ENCODE measurements at places on chromosomes 6 and 20. TPM values are rescaled to one million over a fixed set of nuclear protein-coding genes. Genes with fewer than 3 reads are reported as not detected.

GRCh38 chr6:23245572-23245971 is 676.2 kb downstream of the HDGFL1 start:
- no peak overlapping the region for H3K4me3 ChIP-seq
- no peak for DNase-seq
- H3K36me3 ChIP-seq, result no peaks in the 10 kb centered on the region
- no peak overlapping the region for H3K27ac ChIP-seq

DNA sequence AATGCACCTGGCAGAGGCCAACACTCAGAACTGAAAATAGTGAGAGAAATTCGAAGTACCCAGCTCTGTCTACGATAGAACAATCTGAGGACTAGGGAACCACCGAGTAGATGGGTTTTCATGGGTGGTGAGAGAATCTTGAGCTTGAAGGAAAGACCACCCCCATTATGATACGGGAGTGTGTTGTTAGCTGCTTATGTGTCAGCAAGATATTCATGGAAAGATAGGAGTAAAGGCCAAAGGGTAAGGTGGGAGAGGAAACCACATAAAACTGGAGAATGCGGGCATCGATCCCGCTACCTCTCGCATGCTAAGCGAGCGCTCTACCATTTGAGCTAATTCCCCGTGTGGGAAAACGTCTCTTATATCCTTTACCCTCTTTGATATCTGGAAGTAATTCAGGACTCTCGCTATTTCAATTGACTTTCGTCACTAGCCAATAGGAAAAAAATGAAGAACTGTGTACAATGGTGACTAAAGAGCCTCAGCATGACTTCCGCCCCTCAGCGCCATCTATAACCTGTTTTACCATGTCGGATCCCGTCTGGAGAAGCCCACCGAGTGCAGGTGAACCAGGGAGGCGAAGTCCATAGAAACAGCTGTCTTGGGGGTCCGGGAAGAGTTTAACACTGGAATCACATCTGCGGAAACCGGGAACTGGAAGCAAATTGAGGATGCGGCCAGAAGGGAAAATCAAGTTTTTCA is 25.0 kb upstream of the ABT1 start:
- no peaks in the 10 kb centered on the region for H3K27me3 ChIP-seq
- H3K27ac ChIP-seq, result peak overlapping the region; percentile 46
- no peaks in the 10 kb centered on the region for H3K36me3 ChIP-seq
- DNase-seq, result no peak

DNA sequence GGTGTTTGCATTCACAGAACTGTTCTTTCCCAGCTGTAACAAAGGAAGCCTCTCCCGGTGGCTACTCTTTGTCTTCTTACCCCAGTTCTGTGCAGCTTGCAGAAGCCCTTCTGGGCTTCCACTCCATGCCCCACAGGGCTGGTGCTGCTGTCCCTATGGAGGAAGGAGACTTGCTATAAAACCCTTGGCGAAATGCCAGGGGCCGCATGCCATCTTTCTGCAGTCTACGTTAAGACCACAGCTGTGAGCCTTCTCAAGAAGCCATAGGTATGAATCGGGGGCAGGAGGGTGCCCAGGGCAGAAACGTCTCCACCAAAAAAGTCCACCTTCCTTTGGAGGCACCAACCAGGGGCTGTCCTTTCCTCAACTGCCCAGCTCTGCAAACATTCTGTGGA is 60.7 kb downstream of the PRND start:
- H3K27ac ChIP-seq, result no peak overlapping the region
- DNase-seq, result no peak
- H3K36me3 ChIP-seq, result peaks cover 29% of the 10 kb centered on the region

HNF4A gene
- total RNA-seq, result not detected

DNA sequence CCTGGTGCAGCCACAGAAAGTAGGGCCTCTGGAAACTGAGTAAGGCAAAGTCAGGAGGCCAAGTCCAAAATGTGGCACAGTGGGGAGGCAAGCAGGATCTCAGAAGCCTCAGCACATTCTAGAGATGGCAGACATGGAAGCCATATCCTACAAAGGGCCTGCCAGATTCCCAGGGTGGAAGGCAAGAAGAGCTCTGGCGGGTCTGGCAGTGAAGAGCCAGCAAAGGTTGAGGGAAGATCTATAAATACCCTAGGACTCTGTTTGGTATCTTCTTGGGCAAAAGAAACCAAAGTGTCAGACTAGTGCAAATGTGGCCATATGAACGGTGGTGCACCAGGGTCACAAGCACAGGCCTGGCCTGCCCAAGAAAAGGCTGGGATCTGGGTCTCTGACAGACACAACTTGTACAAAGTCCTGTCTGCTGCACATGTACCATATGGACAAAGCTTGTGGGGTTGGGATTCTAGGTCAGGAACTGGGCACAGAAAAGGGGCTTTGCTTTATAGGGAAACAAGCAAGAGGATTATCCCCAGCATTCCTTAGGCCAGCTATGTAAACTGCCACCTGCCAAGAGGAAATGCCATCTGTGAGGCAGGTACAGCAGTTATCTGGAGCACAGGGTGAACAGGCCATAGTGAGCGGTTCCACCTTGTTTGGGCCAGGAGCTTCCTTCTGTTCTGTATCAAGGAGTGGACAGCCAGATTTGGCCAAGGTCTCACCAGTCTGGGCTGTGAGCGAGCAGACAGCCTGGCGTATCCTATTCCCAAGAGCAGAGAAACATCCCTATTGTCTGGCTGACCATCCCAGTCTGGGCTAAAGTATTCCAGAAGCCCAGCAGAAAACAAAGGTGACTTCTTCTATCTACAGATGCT is 36.3 kb upstream of the SLC4A11 start:
- H3K27ac ChIP-seq, result no peak overlapping the region
- DNase-seq, result no peak
- H3K4me3 ChIP-seq, result no peak overlapping the region

- H3K4me3 ChIP-seq, result no peak overlapping the region
- no peaks in the 10 kb centered on the region for H3K36me3 ChIP-seq
Observed at GRCh38 chr6:137910424-137910834, 43.4 kb downstream of the TNFAIP3 start.

DNA sequence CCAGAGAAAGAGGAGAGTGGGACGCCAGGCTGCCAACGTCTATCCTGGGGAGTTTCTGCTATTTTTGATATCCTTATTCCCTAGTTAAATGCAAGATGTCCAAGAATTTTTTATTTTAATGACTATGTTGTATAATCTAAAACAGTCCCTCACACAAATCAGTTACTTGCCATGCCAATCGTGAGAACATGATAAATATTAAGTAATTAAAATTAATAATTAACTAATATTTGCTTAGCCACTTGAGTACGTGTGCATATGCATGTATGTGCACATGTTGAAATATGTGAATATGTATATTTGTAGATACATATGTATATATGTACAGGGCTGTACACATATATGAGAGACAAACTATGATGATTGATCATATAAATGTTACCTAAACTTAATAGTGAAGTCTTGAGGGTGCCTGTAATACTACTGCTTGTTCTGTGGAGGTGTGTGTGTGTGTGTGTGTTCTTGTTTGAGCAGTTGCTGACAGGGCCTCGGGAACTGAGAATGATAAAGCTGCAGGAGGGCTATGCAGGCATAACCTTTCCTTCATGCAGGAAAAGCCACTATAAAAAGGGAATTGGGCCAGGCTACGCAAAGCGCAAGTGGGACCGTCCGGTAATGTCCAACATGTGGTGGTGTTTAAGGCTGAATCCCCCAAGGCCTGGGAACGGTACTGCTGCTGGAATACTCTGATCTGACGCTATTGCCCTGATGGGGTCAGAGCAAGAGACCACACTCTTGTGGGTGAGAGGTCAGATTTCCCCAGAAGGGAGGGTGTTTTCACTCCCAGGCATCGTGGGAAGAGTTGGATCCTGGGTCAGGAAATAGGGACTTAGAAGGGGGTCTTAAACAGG is 148.3 kb upstream of the TBX18 start:
- H3K27me3 ChIP-seq, result no peaks in the 10 kb centered on the region
- no peaks in the 10 kb centered on the region for H3K36me3 ChIP-seq
- no peak overlapping the region for H3K27ac ChIP-seq

RIPPLY2 gene
- not detected for total RNA-seq

THEMIS gene
- 1.6 TPM for total RNA-seq

DNA sequence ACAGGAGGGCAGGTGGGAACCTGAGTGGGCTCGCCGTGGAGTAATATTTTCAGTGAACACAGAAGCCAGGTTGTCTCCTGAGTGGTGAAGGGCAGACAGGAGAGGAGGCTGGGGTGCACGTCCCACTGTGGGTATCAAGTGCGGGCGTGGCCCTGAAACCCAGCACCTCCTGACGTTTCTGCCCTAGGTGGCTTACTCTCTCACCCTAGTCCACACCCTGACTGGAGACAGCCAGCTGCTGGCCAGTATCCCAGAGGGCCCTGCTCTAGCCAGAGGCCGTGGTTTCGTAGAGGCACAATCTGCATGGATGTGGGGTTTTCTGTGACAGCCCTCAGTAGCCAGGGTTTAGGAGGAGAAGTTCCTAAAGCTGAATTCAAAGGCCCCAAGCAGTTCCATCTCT is 86.7 kb downstream of the TRERF1 start:
- no peaks in the 10 kb centered on the region for H3K27me3 ChIP-seq
- no peaks in the 10 kb centered on the region for H3K36me3 ChIP-seq
- peak; percentile 24 for DNase-seq
- no peak overlapping the region for H3K27ac ChIP-seq

DNA sequence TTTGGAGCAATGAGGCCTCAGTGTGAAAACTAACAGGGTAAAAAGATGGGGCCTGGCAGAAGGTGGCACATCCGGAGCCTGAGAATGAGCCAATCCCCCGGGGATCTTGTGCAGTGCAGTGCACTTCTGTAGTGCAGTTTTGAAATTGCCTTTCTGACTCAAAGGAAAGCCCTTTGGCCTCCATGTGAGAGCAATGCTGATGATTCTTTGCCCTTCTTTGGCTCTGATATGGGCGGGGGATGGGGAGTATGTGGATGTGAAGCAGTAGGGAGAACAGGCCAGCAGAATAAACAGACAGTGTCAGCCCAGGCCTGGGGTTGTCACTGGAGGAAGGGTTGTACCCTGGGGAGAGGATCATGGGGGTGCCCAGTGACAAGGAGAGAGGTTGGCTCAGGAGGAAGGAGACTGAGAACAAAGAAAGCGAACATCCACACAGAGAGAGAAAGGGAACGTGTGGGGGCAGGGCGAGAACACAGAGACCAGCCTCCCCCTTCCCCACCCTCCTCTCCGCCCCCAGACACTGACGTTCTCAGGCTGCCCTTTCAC is 351.2 kb downstream of the CDC5L start:
- no peak overlapping the region for H3K27ac ChIP-seq
- H3K27me3 ChIP-seq, result no peaks in the 10 kb centered on the region
- no peaks in the 10 kb centered on the region for H3K4me1 ChIP-seq
- H3K36me3 ChIP-seq, result no peaks in the 10 kb centered on the region
- H3K4me3 ChIP-seq, result no peak overlapping the region
- DNase-seq, result no peak

GRCh38 chr20:24027229-24027628 is 38.6 kb upstream of the GGTLC1 start:
- peaks cover 8% of the 10 kb centered on the region for H3K4me1 ChIP-seq
- H3K36me3 ChIP-seq, result no peaks in the 10 kb centered on the region
- no peaks in the 10 kb centered on the region for H3K27me3 ChIP-seq
- H3K4me3 ChIP-seq, result no peak overlapping the region

GRCh38 chr20:57000441-57000968 is 265.9 kb downstream of the BMP7 start:
- H3K27ac ChIP-seq, result peak overlapping the region; percentile 54
- peaks cover 14% of the 10 kb centered on the region for H3K27me3 ChIP-seq
- H3K36me3 ChIP-seq, result no peaks in the 10 kb centered on the region
- no peak overlapping the region for H3K4me3 ChIP-seq
- H3K4me1 ChIP-seq, result peaks cover 12% of the 10 kb centered on the region

AP5S1 gene
- 7.7 TPM for total RNA-seq

DNA sequence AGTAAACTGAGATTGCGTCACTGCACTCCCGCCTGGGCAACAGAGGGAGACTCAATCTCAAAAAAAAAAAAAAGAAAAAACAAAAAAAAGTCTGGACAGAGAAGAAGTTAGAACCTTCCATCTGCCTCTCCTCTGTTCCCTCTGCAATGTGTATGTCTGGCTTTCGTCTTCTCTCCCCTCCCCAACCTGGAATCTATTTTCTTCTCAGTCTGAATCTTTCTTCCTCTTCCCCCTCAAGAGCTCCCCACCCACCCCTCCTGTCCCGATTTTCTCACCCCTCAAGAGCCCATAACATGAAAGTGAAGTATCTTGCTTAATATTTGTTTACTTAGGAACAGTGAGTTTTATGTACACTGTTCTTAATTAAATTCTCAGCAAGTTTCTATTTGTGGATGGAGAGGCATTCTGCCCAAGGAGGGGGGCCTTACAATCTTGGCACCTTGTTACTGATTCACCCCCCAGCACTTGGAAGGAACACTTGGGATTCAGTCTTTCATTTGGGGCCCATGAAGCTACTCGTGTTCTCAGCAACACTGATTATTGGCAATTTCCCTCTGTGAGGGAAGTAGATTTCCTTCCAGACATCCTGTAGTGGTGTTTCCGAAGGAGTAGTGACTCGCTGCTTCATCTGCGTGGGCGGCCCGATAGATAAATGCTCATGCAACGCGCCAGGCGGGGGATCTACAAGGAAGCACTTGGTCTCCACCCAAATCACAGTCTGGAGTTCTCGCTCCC is 69.3 kb upstream of the SRSF6 start:
- H3K27ac ChIP-seq, result no peak overlapping the region
- H3K4me3 ChIP-seq, result no peak overlapping the region
- no peaks in the 10 kb centered on the region for H3K36me3 ChIP-seq
- no peak for DNase-seq
- H3K4me1 ChIP-seq, result peaks cover 5% of the 10 kb centered on the region

DNA sequence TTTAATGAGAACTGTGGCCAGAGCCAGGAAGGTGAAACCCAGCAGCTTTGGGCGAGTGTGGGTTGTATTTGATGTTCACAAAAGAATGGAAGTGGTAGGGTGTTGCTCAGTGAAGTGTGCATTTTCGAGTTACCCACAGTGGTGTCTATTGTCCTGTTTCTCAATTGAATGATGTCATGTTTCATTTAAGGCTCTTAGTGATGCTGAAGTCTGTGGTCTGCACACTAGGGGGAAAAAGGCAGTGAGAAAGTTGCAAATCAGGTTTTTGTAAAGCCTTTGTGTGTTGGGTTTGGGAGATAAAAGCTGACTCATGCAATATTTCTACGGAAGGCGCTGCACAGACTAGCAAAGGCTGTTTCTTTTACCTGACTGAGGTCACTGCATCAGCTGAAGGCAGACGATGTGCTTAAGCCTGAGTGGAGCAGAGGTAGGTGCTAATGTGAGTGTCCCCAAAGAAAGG is 121.1 kb downstream of the PLEKHG1 start:
- H3K27ac ChIP-seq, result no peak overlapping the region
- peaks cover 12% of the 10 kb centered on the region for H3K4me1 ChIP-seq

GRCh38 chr6:28597217-28597835 is 71.6 kb downstream of the GPX5 start:
- peaks cover 32% of the 10 kb centered on the region for H3K27me3 ChIP-seq
- H3K36me3 ChIP-seq, result no peaks in the 10 kb centered on the region
- no peaks in the 10 kb centered on the region for H3K4me1 ChIP-seq

GRCh38 chr6:126055449-126055848 is 69.1 kb downstream of the TRMT11 start:
- peak overlapping the region; percentile 35 for H3K27ac ChIP-seq
- H3K4me3 ChIP-seq, result no peak overlapping the region
- no peaks in the 10 kb centered on the region for H3K27me3 ChIP-seq
- DNase-seq, result no peak

- no peak for DNase-seq
- no peak overlapping the region for H3K4me3 ChIP-seq
- no peak overlapping the region for H3K27ac ChIP-seq
- H3K4me1 ChIP-seq, result no peaks in the 10 kb centered on the region
- H3K36me3 ChIP-seq, result no peaks in the 10 kb centered on the region
Observed at GRCh38 chr20:7959484-7959883, 19.2 kb upstream of the HAO1 start.

CTCFL gene
- total RNA-seq, result not detected

GRCh38 chr6:142950291-142950690 is 5.3 kb upstream of the HIVEP2 start:
- DNase-seq, result no peak
- H3K4me1 ChIP-seq, result no peaks in the 10 kb centered on the region
- H3K4me3 ChIP-seq, result no peak overlapping the region
- H3K27ac ChIP-seq, result no peak overlapping the region
- no peaks in the 10 kb centered on the region for H3K27me3 ChIP-seq
